ENCODE measurements at places on chromosomes 5 and 9.

DNA sequence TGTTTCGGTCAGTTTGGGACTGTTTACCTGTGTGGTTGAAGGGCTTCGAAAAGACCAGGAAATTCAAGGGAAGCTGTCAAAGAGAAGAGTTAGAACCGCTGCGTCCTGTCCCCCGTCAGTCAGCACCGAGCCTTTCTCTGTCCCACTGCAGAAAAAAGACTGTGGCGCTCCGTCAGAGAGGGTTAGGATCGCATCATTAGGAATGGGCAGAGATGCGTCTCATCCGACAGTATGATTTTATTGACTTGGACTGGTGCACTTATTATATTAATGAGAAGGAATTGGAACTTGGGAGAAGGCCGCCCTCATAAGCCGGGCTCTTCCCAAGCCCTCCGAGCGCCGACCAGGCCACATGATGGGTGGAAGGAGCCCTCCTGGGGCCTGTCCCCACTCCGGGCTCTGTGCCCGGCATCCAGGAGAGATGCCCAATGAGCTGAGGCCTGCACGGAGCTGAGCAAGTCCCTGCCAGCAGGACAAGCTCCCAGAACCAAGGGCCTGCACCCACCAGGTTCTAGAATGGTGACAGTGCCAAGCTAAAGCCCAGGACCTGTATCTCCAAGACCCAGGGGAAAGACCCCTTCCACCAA is 71.5 kb downstream of the NEK6 start:
- no peak for DNase-seq

DNA sequence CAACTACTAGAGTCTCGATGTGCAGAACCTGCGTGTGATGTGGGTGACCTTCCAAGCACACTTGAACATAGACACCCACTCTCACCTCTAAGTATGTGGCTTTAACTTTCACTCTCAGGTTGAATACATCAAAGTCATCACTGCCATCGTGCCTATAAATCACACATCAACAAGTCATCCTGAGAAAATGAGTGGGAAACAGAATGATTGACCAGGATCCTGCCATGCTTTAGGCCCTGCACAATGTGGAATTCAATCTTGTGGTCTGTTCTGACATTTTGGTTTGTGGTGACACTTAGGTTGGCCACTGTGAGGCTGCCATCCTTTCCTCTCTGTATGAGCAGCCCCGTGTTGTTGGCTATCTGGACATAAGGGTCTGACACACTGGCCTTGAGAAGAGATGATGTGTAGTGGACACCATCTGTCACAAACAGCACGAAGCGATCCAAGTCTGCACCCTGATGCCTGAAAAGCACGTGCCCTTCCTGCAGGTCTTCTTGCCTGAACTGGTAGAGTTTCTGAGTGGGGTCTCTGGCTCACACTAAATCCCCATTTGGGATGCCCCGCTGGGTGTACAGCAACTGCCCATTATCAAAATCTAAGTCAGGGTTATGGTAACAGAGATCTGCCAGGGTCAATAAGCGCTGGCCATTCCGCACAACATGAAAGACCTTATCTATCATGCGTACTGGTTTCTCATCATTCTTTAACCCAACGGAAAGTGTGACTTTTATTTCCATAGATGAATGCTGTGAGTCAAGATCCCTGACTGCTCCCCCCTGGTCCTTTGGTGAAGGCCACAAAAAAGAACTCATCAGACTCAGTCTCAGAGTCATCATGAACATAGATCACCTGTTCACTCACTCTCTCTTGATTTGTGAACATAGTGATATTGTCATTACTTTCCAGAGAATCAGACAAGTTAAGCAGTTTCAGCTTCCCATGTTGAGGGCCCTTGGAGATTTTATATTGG is 116.6 kb downstream of the ESM1 start:
- no peak for DNase-seq

- DNase-seq = no peak
Observed at GRCh38 chr9:72982146-72982799, 29.4 kb upstream of the ALDH1A1 start.

- DNase-seq = no peak
Observed at GRCh38 chr5:61823065-61823464, 482.9 kb upstream of the KIF2A start.

- no peak for DNase-seq
Observed at GRCh38 chr5:10914741-10915480, 153.9 kb upstream of the DAP start.

DNA sequence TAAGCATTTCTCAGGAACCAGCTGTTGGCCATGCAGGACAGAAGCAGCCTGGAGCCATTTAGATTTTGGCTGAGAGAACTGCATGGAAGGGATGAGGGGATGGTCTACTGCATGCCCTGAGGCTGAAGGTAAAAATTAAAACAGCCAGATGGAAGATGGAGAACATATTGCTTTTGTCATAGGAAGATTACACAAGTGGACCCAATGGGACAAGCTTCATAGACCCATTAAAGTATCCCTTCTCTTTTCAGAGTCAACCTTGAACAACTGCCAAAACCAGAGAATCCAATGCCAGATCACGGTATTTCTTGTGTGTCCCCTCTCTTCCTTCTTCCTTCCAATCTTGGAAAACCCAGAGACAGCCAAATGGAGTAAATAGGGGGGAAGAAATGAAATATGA is 253.4 kb downstream of the NR2F1-AS1 start:
- no peak for DNase-seq

GRCh38 chr5:60196385-60197113 is 303.0 kb upstream of the PDE4D start:
- no peak for DNase-seq

GRCh38 chr9:18233311-18233710 is 240.6 kb upstream of the ADAMTSL1 start:
- DNase-seq = no peak

GRCh38 chr5:142364251-142365145 is 39.7 kb upstream of the SPRY4 start:
- DNase-seq = no peak

DNA sequence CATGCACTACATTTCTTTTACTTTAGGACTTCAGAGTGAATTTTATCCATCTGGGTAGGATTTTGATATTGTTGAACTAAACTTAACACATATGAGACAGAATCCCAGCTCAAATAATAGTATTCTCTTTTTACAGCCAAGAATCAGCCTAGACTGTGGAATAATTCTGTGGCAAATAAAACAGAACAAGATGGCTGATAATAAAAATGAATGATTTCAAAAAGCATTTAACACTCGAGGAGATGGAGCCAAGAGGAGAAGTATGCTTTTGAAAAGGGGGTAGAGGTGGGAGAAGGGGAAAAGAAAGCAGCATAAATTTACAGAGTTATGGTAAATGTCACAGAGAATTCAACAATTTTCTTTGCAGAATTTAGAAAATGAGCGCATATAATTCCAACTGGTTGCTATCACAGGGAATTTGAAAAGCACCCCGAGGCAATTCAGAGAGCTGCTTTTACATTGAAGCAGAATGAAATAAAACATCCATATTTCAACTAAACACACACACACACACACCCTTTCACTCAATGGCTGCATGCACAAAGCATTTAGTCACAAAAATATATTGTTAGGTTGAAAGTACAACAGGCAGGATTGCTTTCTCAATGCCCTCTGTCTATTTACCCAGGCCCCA is 60.2 kb upstream of the DMAC1 start:
- no peak for DNase-seq

- no peak for DNase-seq
Observed at GRCh38 chr5:96875791-96876291, 459 bp upstream of the ERAP2 start.

DNA sequence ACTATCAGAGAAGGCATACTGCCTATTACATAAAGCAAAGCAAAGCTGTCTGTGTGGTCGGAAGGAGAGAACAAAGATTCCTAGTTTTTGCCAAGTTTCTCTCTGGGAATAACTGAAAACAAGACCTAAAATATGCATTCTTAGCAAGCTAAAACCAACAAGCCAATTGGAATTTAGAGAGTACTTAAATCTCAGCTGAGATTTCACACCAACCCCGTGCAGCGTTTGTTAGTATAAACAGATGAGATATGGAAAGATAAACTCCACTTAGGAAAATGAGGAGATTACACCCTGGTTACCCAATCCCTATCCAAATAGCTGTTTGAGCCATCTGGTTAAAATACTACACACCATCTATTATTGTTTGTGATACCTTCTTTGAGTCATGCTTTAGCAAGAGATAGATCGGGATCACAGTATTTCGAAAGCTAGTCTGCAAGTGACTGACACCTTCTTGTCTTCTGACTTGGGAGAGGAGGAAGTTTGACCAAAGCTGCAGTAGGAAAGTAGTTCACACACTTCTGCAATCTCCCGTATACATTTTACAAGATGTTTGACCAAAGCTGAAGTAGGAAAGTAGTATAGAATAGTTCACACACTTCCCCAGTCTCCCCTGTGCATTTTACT is 18.2 kb downstream of the FAF2 start:
- no peak for DNase-seq

DNA sequence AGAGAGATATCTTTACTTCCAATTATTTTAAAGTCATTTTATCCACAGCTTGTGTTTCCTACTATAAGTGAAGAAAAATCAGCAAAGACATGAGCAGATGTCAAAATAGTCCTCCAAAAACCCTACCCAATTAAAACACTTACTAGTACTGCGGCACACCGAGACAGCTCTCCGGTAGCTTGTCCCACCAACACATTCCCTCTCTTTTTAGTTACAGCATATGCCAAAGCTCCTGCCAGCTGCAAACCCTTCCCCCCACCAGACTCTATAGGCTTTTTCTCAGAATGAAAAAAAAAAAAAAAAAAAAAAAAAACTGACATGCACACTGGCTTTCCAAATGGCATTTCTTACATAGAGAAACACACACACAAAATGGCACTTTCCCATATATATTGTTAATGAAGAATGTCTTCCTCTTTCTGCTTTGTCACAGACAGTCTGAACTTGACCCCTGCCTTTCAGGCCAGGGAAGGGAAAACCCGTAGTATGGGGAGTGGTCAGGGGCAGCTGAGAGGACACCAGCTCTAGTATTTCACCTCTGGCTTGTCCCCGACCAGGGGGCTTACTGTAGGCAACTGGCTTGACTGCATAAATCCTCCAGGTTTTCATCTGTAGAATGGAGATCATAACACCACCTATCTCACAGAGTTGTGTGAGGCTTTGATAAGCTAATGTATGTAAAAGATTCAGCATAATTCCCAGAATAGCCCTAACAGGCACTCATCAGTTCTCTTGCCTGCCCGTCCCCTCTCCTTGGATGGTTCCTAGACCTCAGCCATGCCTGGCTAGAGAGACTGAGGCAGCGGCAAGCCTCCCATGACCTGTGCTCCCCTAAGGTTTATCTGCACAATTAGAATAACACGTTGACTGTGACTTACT is 233.6 kb downstream of the CRB2 start:
- no peak for DNase-seq
